ENCODE measurements at places on chromosomes 16 and 17.

- no peak for DNase-seq
Measured at GRCh38 chr17:14157822-14158221, 78.8 kb downstream of the CDRT15 start.

- no peak for DNase-seq
Measured at GRCh38 chr17:19738073-19738449, 10.0 kb downstream of the ALDH3A1 start.

DNA sequence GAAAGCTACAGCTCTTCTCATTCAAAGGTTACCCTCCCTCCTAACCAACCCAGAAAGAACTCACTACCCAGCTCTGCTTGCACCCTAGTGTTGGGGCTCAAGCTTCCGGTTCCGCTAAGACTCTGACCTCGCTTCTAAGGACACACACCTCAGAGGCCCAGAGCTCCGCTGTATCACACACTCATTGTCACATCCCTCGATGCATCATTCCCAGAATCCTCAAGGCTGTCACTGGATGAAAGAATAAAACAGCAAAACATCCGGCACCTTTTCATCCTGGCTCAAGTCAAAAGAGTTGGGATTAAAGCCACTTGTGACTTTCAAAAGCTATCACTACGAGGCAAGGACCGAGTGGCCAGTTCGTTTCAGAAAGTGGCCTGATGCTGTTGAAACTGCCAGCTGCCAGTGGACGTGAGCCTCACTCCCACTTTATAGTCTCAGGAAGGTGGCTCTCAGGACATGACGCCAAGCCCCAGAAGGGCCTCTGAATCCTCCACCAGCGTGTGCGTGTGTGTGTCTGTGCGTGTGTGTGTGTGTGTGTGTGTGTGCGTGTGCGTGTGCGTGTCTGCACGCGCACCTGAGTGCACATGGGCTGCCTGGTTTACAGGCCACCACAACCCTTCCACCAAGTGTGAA is 29.0 kb downstream of the ZFHX3 start:
- no peak for DNase-seq

- DNase-seq, result no peak
Measured at GRCh38 chr16:50036426-50036825, 11.4 kb downstream of the CNEP1R1 start.

DNA sequence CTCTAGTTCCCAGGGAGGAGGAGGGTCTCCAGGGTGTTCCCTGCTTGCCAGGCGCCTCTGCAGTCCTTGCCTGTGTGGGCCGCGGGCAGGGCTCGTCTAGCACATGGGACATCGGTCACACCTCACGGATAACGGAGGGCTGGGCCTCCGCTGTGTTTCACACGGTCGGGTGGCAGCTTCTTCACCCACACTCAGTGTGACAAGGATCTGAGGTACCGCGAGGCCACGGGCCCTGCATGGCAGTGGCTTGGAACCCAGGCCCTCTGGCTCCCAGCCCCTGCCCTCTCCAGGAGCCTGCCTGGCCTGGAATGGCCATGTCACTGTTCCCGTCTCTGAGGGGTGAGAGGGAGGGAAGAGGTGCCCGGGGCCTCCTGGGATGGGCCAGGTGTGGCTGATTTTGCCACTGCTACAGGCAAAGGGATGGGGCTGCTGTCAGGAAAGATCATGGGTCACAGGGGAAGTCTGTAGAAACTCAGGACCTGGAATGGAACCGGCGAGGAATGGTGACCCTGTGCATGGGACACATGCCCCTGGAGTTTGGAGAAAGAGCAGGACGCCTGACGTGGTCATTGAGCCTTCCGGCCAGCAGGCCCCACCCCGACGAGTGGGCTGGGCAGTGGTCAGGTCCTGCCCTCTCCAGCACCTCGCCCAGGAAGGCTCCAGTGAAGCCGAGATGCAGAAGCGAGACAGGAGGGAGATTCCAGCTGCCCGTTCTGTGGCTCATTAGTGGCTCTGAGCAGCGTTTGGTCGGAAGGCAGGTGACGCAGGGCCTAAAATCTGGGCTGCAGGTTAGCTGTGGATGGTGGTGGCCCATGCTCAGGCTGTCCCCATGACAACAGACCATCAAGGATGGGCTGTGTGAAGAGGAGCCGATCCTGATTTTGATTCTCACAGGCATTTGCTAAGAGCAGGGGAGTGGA is 76.5 kb upstream of the GSE1 start:
- DNase-seq, result no peak

DNA sequence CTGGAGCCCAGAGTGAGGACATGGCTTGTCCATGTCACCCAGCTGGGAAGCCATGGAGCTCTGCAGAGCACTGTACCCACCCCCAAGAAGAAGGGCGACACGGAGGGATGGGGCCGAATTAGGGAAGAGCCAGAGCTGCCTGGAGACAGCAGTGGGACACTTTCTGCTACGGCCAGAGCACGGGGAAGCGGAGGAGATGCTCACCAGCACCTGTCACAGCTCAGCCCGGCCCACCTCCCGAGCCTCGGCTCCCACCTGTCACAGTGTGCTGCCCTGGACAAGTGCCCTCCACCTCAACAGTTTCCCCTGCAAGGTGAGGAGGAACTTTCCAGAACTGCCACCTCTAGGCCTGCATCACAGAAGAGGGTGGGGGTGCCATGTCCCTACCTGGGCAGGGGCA is 36.4 kb downstream of the PEMT start:
- no peak for DNase-seq

DNA sequence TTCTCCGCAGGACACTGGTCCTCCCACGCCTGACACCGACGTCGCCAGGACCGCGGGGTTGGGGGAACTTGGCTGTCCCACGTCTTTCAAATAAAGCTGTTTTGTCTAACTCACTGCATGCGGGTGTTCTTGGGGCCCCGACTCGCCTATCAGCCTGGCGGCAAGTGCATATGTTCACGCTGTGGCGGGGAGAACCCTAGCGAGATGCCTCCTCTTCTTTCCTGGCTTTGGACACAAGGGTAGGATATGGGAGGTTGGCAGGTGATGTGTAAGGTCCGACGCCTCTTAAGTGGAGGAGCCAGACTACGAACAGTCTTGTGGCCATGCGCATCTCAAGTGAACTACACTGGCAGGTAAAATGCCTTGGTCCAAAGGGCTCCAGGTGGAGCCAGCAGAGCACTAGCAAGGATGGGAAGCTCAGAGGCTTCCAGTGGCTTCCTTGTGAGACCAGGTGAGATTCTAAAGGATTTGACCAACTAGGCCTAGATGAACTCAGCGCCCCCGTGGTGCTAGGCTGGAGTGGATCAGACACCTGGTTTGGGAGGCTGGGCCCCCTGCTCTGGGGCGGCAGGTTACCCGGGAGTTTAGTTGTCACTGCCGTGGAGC is 873 bp upstream of the RPS2 start:
- DNase-seq, result no peak

DNA sequence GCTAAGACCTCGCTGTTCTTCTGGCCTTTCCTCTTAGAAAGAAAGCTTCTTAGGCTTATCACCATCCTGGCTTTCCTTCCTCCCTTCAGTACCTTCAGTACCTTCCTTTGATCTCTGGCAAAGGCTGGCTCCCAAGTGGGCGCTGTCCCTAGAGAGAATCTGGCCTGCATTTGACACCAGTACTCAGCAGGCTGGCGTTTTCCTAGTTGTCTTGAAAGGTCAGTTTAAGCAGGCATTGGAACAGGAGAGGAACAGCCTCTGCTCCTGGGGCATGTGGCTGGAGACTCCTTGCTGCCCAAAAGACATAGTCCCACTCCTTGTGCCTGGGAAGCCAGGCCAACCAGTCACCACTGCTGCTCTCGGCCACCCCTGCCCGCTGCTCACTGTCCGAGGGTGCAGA is 34.1 kb downstream of the TMEM238L start:
- DNase-seq, result no peak

DNA sequence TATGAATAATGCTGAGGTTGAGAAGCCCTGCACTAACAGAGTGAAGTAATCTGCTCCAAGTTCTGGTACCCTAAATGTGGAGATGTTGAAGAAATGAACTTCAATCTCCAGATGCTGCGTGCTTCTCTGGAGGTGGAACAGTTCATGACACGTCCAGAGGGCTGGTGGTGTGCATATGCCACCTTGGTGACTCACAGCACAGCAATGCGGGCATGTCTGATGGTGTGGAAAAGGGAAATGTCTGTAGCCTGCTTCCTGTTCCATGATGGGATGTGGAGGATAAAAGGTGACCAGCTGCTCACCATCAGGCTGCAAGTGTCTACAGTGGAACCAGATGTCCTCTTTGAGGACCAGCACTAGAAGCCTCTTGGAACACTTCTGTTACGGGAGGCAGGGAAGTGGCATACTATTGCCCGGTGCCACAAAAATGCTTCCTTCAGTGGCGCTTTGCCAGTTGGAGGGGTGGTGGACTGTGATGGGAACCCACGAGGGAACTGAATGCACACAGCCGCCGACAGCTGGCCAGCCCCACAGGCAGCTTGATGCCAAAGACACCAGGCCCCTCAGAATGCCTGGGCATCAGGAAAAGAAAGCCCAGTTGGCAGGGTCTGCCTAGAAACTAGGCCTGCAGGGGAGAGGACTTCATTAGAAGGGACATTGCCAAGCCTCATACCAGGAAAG is 19.9 kb downstream of the SNX11 start:
- DNase-seq, result no peak

- DNase-seq, result no peak
Measured at GRCh38 chr16:87496447-87496801, 3.6 kb upstream of the ZCCHC14 start.
